Mucosa of descending colon (tissue), 3 donors: ENCODE measurements at places on chromosomes 1 and 21. TPM values are rescaled to one million over a fixed set of nuclear protein-coding genes. Genes with fewer than 3 reads are reported as not detected.
A peak's percentile ranks its signal among the peaks of the same experiment; 100 is the strongest.

Gene C1orf105
- not detected for total RNA-seq

Gene THEM5
- total RNA-seq = not detected

Gene TMEM200B
- 33.9 TPM for total RNA-seq

Gene PLPPR4
- total RNA-seq = 0.36 TPM

Gene ODR4
- total RNA-seq = 18.9 TPM

Gene MTOR
- 42.5 TPM for total RNA-seq

Gene NT5C1A
- 0.27 TPM for total RNA-seq

Gene TEKT2
- total RNA-seq = not detected

Gene C8B
- not detected for total RNA-seq

Gene KCNC4
- 8.0 TPM for total RNA-seq

Gene IL19
- total RNA-seq = not detected

Gene BARHL2
- not detected for total RNA-seq

DNA sequence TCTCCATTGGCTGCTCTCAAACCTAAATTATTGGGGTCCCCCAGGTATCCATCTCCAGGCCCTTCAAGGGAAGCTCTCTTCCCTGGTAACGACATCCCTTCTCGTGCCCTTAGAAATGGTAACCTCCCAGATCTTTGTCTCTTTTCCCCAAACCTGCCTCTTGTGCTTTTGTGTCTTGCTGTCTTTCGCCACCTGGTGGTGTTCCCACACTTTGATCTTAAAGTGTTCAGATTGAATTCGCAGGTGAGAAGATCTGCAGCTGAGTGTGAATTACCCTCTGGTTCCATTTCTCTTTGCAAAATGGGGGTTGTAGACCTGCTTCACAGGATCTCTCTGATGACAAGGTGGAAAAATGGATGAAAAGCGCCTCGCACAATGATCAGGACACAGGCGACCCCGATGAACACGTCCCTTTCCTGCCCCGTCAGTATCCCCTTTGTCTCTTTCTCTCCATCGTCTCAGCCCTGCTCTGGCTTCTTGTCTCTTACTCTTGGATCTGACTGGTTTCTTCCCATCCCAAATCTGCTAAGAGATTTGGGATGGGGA lies 53.1 kb downstream of the DOP1B start:
- DNase-seq = peak; percentile 86

DNA sequence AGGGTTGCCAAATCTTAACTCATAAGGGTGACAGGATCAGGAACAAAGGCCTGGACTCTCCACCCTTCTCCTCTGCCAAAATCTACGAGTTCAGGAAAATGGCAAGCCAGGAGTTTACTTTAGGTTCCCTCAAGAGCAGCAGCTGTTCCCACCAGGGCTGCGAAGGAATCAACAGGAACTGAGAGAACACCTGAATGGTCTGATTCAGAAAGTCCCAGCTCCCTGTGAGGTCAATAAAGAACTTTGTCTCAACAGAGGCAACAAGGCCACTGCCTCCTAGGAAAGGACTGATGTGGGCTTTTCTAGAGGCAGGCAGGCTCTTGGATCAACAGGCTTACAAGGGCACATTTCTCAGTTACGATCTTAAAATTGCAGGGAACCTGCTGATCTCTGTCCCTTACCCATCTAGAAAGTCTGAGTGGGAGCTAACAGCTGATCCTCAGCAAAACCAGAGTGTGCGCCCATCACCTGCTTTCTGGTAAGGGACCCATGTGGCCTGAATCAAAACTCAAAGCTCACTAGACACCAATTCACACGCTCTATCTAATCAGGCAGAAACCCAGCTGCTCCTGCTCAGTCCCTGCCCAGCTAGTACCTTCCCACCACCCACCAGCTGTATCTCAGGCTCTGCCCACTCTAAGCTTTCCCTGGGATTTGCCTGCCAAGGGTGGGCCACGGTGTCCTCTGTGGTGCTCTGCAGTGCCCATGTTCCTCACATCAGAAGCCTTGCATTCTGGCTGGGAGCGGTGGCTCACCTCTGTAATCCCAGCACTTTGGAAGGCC lies 83.1 kb downstream of the CAPZB start:
- DNase-seq = no peak

- no peak for DNase-seq
Measured at GRCh38 chr21:31443736-31444521, 99.9 kb upstream of the TIAM1 start.

DNA sequence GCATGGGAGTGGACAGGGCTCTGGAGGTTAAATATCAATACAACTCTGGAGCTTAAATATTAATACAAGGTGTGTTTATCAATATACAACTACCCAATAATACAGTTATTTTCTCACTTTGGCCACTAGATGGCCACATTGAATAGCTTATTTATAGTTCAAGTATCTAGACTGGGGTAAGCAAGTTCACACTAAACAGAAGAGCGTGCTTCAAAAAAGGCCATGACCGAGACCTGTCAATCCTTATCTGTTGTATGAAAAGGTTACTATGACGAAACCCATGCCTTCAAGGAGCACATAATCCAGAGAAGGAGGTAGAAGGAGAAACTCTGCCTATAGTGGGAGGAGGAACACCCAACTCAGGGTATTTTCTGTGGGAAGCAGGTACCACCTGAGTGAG lies 29.1 kb downstream of the CHML start:
- DNase-seq = no peak

DNA sequence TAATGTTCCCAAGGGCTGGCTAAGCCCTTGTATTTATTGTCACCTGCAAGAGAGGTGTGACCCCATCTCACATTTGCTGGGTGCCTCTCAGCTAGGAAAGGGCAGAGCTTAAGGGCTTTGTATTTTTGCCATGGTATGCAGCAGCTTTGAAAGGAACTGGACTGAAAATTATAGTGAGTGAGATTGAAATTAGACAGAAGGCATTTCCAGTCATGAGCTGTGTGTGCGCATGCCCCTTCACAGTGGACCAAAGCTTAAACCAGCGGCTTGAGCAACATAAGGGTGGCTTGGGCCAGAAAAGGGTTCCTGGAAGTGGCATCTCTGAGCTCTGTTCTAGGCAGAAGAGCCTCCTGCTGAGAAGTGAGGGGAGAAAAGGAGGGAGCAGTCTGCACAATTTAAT lies 19.8 kb downstream of the MYOG start:
- DNase-seq = no peak

- DNase-seq = no peak
Measured at GRCh38 chr21:14095056-14095455, 115.7 kb downstream of the LIPI start.

DNA sequence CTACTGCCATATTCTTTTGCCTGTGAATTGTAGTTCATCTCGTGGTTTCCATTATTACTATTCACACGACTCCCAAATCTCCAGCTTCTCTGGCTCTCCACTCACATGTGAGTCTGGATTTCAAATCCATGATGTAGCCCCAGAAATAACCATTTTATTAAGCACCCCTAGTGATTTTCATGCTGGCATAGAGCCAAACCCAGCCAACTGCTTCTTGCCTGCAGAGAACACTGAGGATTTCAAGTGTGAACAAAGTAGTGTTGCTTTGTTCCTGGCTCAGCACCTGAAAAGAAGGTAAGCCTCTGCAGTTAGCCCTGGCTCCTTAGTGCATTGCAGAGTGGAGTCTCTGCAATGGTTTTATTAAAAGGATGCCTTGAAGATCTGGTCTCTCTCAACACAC lies 25.9 kb downstream of the UTP25 start:
- no peak for DNase-seq

- DNase-seq = peak; percentile 72
Measured at GRCh38 chr1:182175361-182175931, 113.9 kb upstream of the ZNF648 start.

GRCh38 chr21:26847002-26847401 lies 1.8 kb upstream of the ADAMTS1 start:
- DNase-seq = no peak

DNA sequence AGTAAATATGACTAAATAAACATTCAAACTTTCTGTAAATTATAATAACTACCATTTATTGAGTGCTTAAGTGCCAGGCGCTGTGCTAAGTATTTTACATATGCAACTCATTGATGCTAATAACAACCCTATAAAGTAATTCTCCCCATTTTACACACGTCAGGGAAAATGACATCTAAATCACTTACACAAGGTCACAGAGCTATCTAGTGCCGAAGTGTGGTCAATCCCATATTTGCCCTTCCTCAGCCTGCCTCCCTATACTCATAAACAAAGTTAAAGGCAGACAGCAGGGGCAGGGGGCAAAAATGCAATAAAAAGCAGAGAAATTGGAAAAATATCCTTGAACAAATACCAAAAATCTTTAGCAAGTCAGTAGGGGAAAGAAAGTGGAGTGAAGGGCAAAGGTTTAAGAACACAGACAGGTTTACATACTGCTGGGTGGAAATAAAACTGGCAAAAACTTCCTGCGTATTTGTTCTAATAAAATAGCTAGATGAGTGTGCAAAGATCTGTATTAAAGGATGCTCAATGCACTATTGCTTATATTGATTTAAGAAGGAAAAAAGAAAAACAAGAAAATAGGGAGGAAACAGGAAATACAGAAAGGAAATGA lies 72.8 kb downstream of the WDR64 start:
- DNase-seq = no peak

DNA sequence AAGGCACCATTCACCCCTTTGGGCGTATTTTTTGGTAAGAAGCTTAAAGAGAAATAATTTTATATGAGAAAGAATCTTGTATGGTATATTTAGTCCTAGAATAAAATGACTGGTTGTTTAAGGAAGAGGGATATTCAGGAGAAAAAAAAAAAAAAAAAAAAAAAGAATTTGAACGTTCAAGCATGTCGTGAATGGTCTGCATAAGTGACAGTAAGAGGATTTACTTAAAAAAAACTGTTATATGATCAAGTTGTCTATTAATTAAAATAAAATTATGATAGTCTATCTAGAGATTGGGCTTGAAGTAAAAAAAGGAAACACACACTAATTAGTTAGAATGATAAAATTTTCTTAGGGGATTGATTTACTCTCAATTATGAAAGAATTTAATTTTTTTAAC lies 11.7 kb upstream of the OR14I1 start:
- no peak for DNase-seq

DNA sequence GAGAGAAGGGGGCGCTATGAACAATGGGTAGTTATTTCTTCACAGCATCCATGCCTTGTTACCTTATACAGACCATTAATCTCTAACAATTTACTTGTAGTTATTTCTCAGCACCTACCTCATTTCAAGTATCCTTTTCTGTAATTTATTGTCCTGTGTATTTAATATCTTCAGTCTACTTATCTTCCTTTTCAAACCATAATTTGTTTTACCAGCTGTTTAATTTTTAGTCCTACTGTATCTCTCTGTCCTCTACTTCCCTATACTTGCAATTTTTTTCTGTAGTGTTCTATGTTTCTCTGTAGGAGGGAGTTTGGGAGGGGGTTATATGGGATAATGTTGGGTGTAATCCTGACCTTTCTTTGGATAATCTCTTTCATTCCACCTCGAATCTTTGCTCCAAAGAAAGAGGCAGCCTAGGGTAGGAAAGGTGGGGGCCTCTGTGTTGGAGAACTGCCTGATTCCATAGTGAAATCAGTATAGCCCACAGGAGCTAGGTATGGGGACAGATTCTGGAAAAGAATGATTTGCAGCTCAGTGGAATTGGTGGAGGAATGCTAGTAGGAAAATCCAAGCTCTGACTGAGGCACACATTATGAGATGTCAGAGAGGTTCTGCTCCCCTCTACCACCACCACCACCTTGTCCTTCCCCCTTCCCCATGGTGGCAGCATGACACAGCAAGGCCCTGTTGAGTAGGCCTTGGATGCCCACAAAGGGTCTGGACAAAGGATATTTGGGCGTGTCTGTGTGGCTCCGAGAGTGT lies 642 bp downstream of the MLLT11 start:
- no peak for DNase-seq

- DNase-seq = no peak
Measured at GRCh38 chr1:157429601-157430240, 122.6 kb downstream of the FCRL5 start.

- DNase-seq = no peak
Measured at GRCh38 chr1:213720032-213720431, 267.7 kb upstream of the PROX1 start.

DNA sequence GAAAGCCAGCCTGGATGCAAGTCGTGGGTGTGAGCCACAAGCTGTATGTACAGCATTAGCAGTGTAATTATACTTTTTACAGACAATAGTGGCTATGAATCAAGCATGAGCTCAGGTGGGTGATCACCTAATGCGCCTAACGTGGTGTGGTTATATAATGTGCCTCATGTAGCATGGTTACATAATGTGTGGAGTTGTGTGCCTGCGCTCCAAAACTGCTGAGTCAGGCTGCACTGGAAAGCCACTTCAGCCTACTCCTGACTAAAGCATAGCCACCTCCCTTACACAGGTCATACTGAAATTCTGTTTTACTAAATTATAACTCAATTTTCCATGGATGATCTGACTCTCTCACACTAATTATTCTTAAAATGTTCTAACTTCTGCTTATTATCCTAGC lies 69.8 kb downstream of the KCNT2 start:
- DNase-seq = no peak

GRCh38 chr1:51093581-51093980 lies 8.4 kb upstream of the C1orf185 start:
- no peak for DNase-seq

GRCh38 chr1:150572918-150573647 lies 6.3 kb downstream of the MCL1 start:
- no peak for DNase-seq

- no peak for DNase-seq
Measured at GRCh38 chr21:33151941-33152731, 77.6 kb upstream of the IFNAR2 start.

- no peak for DNase-seq
Measured at GRCh38 chr1:152189657-152190442, 30.8 kb upstream of the RPTN start.

- no peak for DNase-seq
Measured at GRCh38 chr1:151968058-151968457, 25.6 kb downstream of the S100A10 start.

DNA sequence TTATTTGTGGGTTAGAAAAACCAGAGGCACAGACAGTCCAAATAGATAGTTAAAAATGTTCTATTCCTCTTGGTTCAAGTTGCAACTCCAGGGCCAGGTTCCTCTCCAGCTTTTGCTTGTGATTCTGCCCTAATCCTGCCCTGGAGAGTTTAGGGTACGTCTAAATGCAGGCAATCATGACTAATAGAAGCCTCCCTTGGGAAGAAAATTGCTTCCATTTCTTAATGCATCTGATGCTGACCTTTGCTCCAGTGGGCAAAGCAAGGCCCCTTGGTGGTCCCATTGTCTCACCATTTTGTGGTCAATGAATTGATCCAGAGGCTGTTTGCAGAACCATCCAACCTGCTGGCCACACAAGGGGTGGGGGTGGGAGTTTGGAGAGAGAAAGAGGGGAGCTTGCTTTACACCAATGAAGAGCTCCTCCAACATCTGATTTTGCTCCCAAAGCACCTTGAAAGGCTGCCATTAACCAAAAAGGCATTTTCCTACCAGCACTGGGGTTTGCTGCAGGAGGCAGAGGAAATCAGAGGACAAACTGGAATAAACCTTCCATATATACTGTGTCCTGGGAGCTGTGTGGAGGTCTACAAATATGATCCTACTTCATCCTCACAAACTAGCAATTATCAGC lies 31.3 kb downstream of the C8B start:
- no peak for DNase-seq
